ENCODE measurements at places on chromosomes 3 and 15.

DNA sequence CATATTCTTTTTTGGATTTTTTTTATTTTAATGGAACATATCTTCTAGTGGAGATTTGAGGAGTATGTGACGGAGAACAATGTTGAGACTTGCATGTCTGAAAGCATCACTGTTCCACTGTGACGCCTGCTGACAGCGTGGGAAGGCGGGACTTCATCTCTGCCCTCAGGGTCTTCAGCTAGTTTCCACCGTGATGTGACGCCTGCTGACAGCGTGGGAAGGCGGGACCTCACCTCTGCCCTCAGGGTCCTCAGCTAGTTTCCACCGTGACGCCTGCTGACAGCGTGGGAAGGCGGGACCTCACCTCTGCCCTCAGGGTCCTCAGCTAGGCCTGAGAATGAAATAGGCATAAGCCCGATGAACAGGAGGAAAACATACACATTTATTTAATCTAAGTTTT, 70.7 kb downstream of the LMLN start:
- DNase-seq, result no peak

DNA sequence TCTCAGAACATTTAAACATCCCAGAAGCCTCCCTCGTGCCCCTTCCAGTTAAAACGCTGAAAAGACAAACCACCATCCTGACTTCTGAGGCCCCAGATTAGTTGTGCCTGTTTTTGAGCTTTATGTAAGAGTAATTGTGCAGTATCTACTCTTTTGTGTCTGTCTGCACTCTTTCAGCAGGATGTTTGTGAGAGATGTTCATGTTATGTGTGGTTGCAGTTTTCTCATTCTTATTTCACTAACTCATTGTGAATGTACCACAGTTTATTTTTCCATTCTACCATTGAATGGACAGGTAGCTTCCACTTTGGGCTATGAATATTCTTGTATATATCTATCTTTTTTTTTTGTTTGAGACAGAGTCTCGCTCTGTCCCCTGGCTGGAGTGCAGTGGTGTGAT, 40.3 kb downstream of the MINAR1 start:
- no peak for DNase-seq

- DNase-seq, result no peak
Observed at GRCh38 chr15:81297603-81298575, 26.1 kb downstream of the STARD5 start.

DNA sequence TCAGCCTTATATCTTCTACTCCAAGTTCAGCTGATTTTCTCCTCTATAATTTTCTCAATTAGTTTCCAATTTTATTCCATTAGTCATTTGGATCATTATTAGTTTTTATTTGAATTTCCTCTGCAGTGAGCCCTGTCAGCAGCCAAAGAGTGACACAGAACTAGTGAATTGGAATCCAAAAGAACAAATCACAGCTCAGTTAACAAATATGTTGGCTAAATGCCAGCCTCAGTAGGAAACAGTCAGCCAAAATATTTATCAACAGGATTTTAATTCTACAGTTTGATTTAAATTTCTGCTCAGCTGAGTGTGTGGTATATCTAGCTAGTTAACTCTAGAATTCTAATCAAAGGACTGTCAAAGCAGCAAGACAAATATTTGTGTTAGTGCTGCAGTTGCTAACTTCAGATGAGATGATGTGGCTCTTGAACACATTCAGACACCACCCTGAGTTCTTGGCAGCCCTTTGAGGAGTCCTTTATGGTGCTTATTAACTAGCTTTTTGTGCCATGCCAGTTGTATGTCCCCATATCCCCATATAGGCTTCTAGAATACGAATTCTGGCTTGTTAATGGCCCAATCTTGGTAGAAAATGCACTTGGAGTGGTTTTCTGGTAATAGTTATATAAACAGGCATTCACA, 194.5 kb downstream of the CPNE4 start:
- DNase-seq, result no peak

DNA sequence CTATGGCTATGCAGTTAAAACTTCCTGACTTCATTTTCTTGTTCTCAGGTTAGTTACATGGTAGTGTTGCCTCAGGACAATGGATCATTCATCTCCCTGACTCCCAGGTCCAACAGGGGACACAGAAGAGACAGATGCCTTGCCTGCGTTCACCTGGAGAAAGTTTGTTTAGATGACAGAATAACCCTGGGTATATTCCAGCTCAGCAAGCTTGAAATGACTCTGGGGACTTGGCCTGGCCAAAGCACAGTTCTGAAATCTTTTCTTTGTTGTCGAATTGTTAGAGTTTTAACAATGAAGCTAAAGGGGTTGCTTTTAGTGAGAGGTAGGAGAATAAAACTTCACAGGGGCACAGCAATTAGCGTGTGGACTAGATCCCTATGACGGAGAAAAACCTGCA, 206.1 kb downstream of the PDZRN3 start:
- DNase-seq, result no peak

GRCh38 chr3:24400450-24400849, 94.2 kb downstream of the THRB start:
- no peak for DNase-seq

GRCh38 chr15:26095710-26096330, 232.7 kb upstream of the ATP10A start:
- no peak for DNase-seq

GRCh38 chr3:115550285-115550761, 73.0 kb upstream of the GAP43 start:
- no peak for DNase-seq

DNA sequence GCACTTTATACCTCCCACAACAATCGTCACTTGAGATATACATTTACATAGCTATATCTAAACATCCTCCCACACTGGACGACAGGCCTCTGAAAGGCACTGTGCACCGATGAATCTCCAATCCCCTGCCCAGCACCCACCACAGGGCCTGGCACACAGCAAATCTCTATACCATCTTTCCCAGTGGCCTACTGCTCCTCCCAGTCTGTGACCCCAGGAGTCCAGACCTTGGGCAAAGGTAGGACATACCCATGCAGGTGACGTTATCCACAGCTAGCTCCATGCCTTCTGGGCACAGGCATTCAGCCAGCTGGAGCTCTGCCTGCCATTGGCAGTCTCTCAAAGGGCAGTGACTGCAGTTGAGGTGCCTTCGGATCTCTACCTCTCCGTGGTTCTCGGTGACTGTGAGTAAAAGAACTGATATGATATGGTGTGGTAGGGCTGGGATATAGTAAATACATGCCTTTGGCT, 5.8 kb downstream of the LTK start:
- DNase-seq, result no peak

GRCh38 chr3:28856796-28857195, 424.1 kb upstream of the RBMS3 start:
- no peak for DNase-seq

DNA sequence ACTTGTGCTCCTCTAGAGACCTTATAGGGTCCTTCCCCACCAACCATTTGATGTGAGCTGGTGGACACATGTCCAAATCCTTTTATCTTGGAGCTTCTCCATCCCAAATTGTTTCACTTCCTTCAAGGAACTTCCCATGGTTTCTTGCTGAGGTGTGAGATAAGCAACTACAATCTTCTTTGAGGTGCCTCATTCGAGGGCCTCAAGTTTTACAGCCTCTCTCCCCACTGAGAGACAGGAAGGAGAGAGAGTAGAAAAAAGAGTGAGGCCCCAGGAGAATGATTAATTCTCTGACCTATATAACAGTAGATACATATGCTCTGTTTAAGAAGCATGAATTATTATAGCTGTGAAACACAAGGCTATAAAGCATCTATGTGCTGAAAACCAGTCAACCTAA, 70.5 kb downstream of the SUMF1 start:
- DNase-seq, result no peak

DNA sequence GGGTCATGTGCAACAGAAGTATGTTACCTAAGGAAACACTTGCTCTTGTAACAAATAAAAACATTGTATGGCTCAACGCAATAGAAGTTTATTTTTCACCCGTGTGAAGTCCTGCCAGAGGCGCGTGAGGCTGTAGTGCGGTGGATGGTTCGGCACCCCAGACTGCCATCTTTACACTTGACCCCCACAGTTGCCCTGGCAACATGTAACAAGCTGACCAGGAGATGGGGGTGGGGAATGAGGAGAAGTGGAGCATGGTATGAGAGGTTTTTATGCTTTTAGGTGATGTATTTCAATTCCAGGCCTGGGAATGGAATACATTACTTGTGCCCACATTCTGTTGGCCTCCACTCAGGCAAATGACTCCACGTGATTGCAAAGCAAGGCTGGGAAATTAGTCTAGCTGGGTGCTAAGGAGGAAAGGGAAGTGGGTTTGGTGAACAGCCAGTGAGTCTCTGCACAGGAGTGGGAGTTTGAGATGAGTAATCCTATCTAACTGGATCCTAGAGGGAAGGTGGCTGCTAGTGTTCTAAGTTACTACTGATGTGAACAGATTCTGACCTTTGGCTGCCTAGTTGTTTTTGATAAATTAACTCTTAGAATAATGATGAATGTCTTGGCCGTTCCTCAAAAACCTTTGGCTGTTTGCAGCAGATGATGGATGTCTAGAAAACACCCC, 33.8 kb upstream of the GREM1 start:
- no peak for DNase-seq

DNA sequence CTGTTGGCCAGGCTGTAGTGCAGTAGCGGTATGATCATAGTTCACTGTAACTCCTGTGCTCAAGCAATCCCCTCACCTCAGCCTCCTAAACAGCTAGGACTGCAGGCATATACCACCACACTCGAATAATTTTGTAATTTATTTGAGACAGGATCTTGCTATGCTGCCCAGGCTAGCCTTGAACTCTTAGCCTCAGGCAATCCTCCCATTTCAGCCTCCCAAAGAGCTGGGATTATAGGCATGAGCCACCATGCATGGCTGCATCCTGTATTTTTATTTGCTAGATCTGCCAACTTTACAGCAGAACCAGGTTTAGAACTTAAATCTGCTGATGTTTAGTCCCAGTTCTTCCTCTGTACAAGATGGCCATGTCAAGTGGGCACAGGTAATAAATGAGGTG, 69.6 kb downstream of the ERC2 start:
- no peak for DNase-seq

GRCh38 chr3:81452418-81452817, 309.0 kb downstream of the GBE1 start:
- DNase-seq, result no peak

- DNase-seq, result peak; percentile 79
Observed at GRCh38 chr15:96262549-96263489, 67.7 kb upstream of the NR2F2 start.

- no peak for DNase-seq
Observed at GRCh38 chr15:73691396-73691795, 7.2 kb downstream of the CD276 start.

- peak; percentile 48 for DNase-seq
Observed at GRCh38 chr3:58414538-58415197, 19.0 kb downstream of the PDHB start.

- no peak for DNase-seq
Observed at GRCh38 chr15:94259121-94259751, 27.9 kb downstream of the MCTP2 start.

- DNase-seq, result no peak
Observed at GRCh38 chr3:35422836-35423601, 216.3 kb upstream of the ARPP21 start.

DNA sequence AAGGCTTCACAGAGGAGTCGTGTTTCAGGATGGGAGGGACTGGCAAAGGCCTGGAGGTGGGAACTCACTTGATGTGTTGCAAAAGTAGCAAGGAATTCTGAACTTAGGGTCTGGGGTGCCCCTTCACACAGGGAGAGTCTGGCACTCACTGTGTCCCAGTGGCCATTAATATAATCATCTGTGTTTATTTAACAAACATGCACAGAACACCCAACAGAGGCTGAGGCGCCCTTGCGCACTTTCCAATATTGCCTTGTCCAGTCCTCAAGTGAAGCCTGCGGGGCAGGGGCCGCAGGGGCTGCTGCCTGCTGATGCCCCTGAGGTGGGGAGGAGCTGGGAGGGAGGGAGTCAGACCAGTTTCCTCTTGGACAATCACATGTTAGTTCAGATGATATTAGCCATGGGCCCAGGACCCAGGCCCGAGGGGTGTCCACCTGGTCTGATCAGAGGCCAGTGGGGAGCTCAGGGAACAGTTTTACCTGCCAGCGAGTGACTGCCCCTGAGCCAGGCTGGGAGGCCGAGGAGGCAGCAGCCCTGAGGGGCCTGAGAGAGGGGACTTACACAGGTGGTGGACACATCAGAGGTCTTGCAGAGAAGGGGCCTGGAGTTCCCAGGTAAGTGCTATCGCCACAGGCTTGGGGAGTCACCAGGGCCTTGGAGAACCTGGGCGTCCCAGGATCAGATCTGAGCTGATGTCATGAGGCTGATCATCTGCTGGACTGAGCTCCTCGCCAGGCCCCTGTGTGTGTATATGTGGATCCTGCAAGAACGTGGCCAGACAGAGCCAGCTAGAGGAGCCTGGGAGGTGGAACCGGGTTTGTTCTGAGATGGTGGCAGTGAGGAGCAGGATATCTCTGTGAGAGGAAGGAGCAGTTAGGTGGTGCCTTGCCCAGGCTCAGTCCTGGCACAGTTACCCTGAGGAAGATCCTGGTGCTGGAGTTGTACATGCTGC, 13.8 kb upstream of the TXNRD3 start:
- DNase-seq, result no peak

- no peak for DNase-seq
Observed at GRCh38 chr3:151743855-151744254, 10.1 kb downstream of the AADACL2 start.

DNA sequence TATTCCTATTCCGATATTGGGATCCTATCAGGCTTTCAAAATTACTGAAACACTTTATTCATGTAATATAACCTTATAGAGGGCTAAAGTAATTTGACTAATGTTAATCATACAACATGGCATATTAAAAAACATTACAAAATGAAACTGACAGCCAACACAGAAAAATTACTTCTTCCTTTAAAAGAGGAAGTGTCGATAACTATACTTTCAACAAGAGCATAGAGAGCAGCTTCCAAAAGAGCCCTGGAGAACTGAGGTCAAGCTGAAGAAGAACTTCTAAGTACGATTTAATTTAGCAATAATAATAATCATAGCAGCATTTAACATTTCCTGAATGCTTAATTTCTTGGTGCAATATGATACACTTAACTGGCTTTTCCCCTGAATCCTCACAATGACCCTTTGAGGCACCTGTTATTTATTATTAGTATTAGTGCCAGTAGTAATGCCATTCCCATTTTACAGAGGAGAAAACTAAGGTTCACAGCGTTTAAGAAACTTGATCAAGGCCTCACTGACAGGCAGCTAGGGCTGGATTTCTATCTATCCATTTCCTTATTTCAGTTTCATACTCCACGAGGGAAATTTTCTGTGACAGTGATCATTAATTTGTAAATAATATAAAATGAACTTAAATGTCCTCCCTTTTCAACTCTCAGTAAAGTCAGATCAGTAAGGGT, 181.6 kb downstream of the CFAP20DC start:
- no peak for DNase-seq

- no peak for DNase-seq
Observed at GRCh38 chr3:30951826-30952225, 57.4 kb upstream of the GADL1 start.

GRCh38 chr3:38327335-38328009, 19.1 kb upstream of the XYLB start:
- no peak for DNase-seq

DNA sequence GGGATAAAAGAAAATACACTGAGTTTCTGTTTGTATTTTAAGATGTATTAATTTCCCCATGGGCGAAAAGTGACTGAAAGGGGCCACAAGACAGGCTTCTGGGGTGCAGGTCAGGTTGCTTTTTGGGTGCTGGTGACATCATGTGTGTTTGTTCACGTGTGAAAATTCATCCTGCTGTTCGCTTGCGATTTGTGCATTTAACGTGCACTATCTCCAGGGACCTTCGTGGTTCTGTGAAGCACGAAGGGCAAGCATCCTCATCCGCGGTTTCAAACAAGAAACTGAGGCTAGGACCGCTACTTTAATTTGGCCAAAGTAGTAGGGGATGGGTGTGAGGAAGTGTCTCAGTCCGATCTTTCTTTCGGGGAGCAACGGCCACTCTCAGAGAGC, 1.6 kb upstream of the SMAD6 start:
- DNase-seq, result no peak

- no peak for DNase-seq
Observed at GRCh38 chr3:4404881-4405280, 62.2 kb downstream of the SUMF1 start.

All from NCI-H1105 treated with DMSO at 0.1 percent for 48 hours (cell line).